Activated naive CD4-positive, alpha-beta T cell treated with anti-CD3 and anti-CD28 coated beads, Interleukin-2, amount 50 U/mL, for 72 hours (primary cell): ENCODE measurements at places on chromosomes 16 and 17.

GRCh38 chr16:71658771-71659170, 32.8 kb downstream of the MARVELD3 start:
- no peak for DNase-seq

GRCh38 chr16:12170103-12171040, 193.8 kb downstream of the SNX29 start:
- no peak for DNase-seq

DNA sequence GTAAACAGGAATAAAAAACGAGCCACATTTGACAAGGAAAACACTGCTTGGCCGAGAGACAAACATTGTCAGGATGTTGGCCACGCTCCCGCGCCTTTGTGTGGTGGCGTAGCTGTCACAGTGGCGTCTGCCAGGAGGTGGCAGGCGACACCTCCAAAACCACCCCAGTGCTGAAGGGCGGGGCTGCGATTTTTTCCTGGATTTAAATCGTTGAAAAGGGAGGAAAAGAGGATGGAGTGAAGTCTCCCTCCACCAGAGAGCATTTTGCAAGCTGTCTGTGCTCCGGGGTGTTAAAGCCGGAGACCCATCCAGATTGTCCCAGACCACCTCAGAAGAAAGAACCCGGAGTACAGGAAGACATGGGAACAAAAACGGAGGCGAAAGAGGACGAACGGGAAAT, 12.7 kb downstream of the MRM3 start:
- DNase-seq, result no peak

DNA sequence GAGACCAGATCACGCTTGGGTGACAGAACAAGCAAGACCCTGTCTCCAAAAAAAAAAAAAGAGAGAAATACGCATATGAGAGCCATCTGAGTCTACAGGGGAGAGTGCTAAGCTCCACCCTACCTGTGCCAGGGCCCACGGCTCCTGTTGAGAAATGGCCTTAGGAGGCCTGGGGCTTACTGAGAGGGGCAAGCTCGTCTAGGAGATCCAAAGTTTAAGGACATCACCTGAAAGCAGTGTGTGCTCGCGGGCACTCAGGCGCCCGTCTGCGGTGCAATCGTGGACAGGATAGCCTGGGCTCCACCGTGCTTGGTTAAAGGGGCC, 14.5 kb upstream of the BAIAP2 start:
- no peak for DNase-seq

DNA sequence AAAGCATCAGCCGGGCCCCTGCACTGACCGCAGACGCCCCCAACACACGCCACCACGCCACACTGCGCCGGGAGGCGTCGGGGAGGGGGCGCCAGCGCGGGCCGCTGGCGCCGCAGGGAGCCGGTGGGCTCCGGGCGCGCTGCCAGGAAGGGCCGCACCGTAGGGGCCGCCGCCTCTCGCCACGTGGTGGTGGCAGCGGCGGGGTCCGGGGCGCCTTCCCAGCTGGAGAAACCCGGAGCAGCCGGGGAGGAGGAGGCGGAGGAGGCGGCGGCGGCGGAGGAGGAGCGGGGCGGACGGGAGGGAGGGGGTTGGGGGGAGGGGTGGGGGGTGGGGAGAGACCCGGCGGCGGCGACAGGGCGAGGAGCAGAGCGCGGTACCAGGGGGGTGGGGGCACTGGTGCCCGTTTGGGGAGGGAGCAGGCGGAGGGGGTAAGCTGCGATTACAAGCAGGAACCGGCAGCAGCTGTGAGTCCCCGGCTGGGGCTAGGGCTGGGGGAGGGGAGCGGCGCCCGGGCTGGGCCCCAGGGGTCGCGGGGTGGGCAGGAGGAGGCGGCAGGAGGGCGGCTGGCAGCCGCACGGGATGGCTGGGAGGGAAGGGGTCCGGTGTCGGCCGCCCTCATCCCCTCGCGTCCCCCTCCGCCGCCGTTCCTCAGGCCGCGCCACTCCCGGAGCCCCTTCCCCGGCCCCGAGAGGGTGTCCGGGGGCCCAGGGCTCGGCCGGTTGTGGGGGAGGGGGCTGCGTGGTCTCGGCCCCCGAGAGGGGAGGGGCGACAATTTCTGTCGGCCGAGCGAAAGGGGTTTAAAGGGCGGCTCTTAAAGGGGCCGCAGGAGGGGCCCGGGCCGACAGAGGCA, at the start of gene TBKBP1:
TSS of gene TBKBP1 (plus strand) at position 431 of the 850 bp plus-strand sequence. CDS start 1,952 bp downstream, outside the sequence.
- no peak for DNase-seq

DNA sequence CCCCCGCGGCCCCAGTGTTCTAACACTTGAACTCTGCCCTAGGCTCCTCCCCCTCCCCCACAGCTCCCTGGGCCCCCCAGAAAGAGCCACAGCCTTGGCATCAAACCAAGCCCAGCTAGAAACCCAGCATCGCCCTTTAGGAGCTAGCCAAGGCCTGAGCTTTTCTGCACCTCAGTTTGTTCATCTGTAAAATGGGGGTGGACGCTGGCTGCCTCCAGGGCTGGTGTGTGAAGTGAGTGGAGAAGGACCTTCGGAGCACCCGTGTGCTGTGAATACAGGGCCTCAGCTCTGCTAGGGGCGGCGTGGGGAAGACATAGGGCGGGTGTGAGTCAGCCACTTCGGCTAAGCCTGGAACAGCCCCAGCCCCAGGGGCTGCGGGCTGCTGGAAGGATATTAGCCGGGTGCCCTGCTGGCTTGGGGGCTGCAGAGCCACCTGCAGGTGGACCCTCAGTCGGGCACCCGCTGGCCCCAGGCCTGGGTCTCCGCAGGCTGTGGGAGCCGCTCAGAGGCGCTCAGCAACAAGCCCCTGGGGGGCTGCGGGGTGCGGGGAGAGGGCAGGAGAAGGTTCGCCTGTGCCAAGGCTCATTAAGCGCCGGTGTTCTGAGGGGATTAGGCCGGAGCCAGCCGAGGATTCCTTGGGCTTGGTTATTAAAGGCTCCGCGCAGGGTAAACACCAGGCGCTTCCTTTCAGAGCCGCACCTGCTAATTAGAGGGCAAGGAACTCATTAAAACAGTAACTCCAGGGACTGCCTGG, 217.0 kb upstream of the CIBAR2 start:
- DNase-seq, result no peak

- DNase-seq, result no peak
These were observed 22.3 kb downstream of the ACTG1 start for GRCh38 chr17:81489998-81490992.

DNA sequence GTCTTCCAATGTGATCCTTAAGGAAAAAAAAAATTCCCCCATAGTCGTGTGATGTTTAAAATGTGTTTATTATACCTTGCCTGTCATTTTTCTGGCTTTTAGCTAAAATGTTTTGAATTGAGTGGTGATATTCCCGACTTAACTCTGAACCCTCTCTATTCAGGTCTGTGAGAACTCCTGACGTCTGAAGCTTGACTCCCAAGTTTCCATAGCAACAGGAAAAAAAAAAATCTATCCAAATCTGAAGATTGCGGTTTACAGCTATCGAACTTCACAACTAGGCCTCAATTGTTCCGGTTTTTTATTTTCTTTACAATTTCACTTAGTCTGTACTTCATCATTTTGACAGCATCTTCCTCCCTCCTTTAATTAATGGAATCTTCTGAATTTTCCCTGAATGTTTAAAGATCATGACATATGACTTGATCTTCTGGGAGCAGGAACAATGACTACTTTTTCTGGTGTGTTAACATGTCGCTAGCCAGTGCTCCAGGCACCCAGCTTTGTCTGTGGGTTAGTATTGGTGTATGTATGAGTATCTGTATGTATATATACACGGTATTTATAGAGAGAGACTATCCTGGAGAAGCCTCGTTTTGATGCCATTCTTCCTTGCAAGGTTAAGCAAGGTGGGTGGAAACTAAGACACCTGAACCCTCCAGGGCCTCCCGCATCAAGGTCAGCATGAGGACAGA, 12.8 kb upstream of the HSBP1 start:
- DNase-seq, result no peak

- no peak for DNase-seq
These were observed 371.2 kb downstream of the NPIPA8 start for GRCh38 chr16:17965133-17965900.

DNA sequence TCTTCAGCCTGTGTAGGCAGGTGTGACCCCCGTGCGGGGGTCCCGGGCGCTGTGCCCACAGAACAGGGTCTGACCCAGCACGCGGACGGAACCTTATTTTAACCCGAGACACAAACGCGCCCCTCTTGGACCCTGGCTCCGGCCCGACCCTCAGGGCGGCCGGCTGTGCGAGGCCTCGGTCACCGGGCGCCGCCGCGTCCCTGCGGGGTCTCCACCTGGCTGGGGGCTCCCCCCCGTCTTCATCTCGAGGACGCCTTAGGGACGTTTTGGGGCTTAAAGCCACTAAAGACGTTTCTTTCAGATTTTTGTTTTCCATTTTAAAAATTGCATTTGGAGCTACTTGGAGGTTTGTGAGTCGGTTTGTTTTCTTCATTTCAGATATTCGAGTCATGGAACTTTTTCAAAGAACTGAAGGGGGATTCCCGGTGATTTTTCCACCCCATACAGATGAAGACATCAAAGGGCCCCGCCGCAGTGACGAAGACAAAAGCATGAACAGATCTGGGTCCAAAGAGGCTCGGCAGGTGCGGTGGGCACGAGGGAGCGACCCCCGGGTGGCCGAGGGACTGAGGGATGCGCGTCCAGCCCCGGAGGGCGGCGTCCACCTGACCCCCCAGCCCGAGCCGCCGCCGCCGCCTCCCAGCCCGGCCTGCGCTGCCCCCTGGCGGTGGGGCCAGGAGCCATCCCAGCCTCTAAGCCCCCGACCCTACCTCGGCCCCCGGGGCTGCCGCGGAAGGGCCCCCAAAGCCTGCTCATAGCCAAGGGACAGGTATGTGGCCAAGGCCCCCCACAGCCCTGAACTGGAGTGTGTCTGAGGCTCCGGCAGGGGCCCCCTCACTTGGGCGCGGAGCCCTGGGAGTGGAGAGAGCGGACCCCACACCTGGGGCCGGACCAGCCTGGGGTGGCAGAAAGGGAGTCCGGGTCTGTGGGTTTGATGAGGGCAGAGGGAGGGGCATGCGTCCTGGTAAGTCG, 3.8 kb upstream of the CD7 start:
- peak; percentile 87 for DNase-seq

DNA sequence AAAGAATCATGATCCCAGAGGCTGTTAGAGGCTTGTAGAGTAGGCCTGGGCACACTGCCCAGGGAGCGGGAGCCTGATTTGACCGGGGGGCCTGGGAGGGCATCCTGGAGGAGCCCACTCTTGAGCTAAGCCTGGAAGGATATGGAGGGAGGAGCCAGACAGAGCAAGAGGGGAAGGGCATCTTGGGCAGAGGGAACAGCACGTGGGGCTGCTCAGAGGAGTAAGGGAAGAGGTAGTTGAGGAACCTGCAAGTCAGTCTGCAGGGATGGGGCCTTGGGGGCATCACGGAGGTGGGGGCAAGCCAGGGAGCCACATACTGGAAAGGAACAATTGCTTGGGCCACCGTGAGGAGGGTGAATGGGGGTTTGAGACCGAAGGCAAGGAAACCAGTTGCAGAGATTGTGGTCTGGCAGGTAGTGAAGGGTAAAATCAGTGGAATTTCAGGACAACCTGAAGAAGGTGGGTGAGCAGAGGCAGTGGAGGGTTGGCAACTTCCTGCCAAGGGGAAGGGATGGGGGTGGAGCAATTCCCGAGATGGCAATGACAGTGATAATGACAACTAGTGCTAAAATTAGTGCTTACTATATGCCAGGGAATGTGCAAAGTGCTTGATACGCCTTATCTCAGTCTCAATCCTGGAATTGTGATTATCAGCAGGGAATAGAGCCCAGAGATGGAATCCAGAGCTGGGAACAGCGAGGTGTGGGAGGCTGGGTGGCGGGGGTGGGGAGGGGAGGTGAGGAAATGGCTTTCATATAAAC, 9.7 kb upstream of the RAI1 start:
- DNase-seq, result no peak

DNA sequence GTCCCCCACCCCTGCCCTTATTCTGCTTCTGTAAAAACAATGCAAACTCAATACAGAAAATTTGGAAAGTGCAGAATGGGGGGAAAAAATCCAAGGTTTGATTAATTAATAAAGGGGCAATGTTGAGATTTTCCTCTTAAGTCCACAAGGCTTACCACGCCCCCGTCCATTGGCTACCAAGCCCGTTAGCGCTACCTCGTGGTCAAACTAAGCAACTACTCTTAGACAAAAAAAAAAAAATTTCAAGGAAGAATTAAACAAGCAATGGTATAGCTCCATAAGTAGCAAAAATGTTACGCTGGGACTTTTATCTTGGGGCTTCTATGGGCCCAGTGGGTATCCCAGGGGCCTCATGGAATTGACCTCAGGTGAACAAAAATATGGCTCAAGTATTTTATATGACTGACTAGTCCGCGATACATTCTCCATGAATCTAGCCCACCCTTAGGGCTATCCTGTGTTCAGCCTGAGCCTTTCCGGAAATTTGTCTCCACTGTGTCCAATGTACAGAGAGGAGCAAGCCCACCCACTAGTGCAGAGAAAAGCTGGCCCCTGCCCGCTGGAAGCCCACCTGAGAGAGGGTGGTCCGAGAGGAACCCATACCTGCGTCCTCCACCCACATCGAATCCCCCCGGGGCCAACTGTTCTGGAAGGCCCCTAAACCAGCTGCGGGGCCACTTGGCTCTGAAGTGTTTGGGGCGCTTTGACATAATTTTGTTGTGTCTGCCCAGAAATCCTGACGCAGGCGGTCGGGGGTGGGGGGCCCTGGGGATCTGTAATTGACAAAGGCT, 19.1 kb upstream of the TEX2 start:
- no peak for DNase-seq

- no peak for DNase-seq
These were observed 210.7 kb upstream of the NLRP1 start for GRCh38 chr17:5794881-5795506.

DNA sequence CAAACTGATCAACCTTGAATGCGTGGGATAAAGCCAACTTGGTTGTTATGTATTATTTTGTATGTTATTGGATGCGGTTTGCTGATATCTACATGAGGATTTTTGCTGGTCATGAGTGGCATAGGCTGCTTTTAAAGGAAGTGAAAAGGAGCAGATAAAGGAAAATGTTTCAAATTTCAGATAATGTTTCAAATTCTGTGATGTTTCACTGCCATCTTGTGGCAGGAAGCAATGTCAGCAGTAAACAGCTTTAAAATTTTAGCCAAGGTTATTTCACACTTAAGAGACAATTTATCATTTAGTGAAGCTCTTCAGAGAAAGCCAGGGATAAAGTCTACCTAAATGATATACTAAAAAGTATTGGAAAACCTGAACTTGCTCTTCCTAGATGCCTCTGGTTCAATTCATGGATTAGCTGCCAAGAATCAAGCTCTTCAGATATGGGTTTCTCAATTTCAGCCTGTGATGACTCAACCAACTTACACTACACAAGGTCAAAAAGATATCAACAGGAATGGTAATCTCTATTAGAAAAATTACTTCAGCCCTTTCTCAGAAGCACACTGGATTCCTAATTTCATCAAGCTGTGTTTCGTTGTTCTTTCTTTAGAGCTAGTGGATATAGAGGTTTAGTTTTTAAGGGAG, 136.0 kb upstream of the C17orf78 start:
- no peak for DNase-seq

GRCh38 chr17:58527306-58527705, 12.9 kb upstream of the MTMR4 start:
- no peak for DNase-seq

- no peak for DNase-seq
These were observed 19.0 kb upstream of the CALB2 start for GRCh38 chr16:71339236-71340171.
